Fibroblast of gingiva (primary cell): ENCODE measurements at places on chromosomes 13 and 19.

DNA sequence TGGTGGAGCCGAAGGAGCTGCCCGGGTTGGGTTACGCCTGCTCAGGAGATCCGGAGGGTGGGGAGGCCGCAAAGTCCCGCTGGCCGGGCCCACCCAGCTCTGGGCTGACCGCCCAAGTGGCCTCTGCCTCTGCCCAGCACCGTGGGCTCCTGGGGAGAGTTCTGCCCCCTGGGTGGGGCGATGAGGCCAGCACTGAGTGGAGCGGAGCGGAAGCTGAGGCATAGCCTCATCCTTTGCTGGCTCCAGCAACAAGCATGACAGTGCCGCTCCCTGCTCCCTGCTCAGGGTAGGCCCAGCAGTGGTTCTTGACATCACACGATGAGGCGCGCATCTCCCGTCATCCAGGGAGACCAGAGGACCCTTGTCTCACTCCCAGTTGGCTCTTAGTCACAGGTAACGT is 22.5 kb downstream of the CCDC8 start:
- DNase-seq, result peak; percentile 76

GRCh38 chr19:34733266-34733745 is 737 bp upstream of the ZNF181 start:
- DNase-seq, result no peak

DNA sequence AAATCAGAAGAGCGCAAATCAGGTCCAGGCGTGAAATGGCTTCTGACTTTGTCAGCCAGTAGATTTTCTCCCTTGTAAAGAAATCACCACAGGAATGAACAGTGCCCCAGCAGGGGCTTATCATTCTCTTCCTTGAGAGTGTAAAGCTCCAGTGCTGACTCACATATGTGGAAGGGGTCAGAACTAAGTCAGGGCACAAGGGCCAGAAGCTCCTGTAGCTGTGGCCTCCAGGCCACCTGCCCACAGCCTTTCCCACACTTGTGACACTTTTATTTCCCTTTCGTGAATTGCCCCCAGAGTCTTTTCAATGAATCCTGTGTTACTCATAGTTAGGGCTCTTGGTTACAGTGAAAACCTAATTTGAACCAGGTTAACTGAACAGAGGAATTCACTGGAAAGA is 99.6 kb downstream of the SUCLA2 start:
- no peak for DNase-seq

GRCh38 chr13:36174923-36175322 is 39.4 kb downstream of the SOHLH2 start:
- no peak for DNase-seq

DNA sequence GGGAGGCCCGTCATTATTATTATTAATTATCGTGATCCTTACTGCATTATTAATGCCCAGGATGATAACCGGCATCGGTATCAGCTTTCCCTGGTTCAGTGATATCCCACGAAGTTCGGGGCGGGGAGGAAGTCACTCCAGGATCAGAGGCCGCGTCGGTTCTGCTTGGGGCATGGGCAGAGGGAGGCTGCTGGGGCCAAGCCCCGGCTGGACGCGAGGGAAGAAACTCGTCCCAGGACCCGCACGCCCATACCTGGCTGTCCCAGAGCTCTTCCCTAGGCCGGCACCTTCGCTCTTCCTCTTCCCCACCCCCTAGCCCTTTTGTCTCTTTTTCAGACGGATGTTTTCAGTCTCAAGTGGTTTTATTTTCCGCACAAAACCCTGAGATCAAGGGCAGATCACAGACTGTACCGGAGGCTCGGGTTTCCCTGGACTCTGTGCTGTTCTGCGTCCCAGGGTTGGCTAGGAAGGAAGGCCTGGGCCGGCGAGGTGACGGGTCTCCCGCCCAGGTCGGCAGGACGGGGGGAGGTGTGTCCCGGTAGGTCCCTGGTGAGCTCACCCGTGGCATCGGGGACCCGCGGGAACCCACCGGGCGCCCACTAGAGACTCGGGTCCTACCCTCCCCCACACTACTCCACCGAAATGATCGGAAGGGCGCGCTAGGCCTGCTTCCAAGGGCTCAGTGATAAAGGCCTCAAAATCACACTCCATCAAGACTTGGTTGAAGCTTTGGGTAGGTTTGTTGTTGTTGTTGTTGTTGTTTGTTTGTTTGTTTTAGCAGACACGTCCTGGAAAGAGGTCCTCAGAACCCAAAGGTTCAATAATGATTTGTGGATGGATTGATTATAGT is 7.9 kb downstream of the ZIC2 start:
- DNase-seq, result no peak

- no peak for DNase-seq
Measured at GRCh38 chr19:46350029-46350757, 3.3 kb downstream of the PPP5C start.

DNA sequence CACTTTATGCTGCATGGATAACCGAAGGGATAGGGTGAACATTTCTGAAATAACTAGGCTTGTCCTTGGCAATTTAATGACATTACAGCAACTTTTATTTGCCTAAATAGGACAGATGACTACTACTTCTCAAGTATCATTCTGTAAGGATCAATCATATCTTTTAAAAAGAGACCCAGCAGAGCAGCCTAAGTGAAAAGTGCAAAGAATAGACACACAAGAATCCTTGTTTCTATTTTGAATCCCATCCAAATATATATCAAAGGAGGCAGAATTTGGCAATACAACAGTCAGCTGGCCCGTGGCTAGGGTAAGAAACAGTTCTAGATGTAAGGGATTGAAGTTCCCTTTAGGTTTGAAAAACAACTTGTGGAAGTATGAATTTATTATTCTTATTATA is 6.9 kb downstream of the THSD1 start:
- DNase-seq, result no peak

DNA sequence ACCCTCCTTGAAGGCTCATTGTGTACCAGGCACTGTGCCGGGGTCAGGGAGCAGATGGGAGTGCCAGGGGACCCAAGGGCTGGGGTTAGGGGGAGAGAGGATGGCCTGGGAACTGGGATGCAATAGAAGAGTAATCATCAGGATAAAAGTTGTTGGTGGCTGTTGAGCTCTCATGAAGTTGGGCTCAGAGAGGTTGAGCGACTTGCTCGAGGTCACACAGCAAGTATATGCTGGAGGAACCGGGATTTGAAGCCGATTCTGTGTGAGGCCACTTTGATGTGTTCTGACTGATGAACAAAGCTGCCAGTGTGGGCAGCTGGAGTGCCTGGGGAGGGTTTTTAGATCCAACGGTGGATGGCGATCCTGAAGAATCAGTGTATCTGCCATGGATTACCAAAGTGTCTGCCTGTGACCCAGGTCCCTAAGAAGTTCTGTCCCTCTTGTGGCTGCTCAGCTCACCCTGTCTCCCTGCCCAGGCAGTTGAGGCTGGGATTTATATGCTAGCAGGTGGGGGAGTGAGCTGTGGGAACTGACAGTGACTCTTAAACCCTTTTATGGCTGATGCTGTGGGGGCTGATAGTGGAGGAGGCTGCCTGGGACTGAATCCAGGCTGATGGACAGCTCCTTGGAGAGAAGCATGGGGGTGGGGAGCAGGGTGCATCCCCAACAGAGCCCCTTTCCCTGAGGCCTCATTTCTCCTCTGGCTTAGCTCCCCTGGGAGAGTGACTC is 8.3 kb downstream of the ARHGEF18 start:
- DNase-seq, result no peak

GRCh38 chr19:52923778-52924593 is 758 bp upstream of the ZNF888 start:
- DNase-seq, result peak; percentile 47

GRCh38 chr13:79647533-79647932 is 166.6 kb downstream of the NDFIP2 start:
- DNase-seq, result no peak

DNA sequence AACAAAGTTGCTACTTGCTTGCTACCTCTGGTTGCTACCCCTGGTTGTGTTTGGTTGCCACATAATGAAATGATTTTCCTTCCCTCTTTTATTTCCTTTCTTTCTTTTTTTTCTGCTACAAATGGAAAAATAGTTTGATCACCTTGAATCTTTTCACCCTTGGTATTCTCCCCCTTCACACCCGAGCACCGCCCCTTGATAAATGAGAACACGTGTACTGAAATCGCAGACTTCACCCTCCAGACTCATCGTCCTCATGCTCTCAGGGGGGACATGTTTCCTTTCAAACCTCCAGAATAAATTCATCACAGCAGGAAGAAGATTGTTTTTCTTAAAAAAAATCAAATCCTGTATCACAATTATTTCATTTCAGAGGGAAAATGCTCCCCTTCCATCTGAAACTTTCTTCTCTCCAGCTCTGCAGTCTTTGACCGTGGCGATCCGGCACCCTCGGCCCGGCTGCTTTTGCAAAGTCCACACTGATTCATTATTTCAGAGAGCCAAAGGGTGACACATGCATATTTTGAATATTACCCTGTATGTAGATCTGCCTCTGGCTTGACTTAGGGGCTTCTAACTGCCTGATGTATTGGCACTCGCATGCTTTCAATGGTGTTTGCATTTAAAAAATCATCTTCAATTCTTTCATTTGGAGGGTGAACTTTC is 222.6 kb upstream of the MAB21L1 start:
- DNase-seq, result peak; percentile 52

DNA sequence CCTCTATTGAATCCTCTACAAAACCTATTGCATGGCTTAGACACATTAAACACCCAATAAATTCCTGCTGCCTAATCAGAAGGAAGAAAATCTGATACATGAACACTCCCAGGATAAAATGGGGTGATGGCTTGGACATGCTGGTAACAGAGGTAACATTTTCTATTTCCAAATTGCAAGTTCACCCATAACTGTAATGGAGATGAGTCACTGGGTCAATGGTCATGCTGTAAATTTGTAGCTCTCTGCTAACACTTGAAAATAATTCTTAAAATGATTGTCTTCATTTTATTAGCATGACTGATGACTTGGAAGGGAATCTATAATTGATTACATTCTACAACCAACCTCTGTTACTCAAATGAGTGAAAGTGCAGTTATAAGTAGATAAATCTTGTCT is 434.1 kb downstream of the FGF14 start:
- peak; percentile 12 for DNase-seq

- peak; percentile 31 for DNase-seq
Measured at GRCh38 chr13:107461751-107462150, 753.6 kb downstream of the LIG4 start.

- DNase-seq, result peak; percentile 33
Measured at GRCh38 chr19:7442423-7442822, 46.4 kb downstream of the PEX11G start.

- no peak for DNase-seq
Measured at GRCh38 chr19:10339380-10339960, at the start of gene ICAM3. Gene ICAM3 (minus strand): TSS chr19:10339624. CDS start chr19:10339614, 10 bp downstream.

- DNase-seq, result peak; percentile 57
Measured at GRCh38 chr19:36916991-36917390, 859 bp downstream of the ZNF568 start.

DNA sequence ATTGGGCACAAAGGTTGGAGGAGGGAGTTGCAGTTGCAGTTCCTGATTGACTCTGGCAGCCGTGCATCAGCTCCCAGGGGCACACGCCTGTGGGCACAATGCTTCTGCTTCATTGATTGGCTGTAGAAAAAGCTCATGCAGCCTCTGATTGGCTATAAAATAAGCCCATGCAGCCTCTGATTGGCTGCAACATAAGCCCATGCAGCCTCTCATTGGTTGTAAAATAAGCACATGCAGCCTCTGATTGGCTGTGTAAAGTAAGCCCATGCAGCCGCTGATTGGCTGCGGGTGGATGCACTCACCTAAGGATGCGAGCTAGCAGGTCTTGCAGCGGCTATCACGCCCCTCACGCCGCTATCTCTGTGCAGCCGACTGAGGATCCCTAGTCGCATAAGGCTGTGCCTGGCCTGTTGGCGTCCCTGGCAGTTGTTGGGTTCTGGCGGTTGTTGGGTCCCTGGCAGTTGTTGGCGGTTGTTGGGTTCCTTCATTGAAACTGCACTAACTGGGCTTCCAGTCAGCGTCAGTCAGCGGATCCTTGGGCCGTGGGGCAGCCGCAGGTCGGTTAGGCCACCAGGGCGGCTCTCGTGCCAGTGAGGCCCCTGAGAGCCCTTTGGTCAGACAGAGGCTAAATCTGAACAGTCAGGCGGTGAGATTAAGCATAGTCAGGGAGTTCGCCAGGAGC is at the start of gene SIGLECL1:
SIGLECL1 (plus strand) TSS at position 295 of the 682 bp plus-strand sequence. CDS start 12,993 bp downstream, outside the sequence.
- DNase-seq, result no peak

DNA sequence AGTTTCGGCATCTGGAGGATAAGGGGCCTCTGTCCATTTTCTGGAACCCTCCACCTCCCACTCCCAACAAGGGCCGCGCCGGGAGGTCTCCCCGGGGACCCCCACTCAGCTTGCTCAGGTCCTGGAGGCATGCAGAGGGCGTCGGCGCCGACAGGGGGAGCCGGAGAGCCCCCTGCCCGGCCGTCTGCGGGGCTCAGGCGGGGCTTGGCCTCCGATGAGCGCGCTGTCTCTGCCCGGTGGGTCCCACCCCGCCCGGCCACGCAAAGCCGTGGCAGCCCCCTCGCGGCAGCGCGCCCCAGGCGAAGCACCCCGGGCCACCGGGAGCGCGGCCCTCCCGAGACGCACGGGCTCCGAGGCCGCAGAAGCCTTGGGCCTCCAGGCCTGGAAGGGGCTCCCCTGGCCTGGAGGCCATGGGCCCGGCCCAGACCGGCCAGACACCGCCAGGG is 149.7 kb upstream of the ZNF536 start:
- DNase-seq, result no peak
